Activated CD4-positive, alpha-beta memory T cell treated with anti-CD3 and anti-CD28 coated beads, Interleukin-2, amount 10 ng/mL, durations not matched to agents 7 days and 5 days (primary cell): ENCODE measurements at places on chromosomes 7 and 10. TPM values are rescaled to one million over a fixed set of nuclear protein-coding genes. Genes with fewer than 3 reads are reported as not detected.
A peak's percentile ranks its signal among the peaks of the same experiment; 100 is the strongest.

DNA sequence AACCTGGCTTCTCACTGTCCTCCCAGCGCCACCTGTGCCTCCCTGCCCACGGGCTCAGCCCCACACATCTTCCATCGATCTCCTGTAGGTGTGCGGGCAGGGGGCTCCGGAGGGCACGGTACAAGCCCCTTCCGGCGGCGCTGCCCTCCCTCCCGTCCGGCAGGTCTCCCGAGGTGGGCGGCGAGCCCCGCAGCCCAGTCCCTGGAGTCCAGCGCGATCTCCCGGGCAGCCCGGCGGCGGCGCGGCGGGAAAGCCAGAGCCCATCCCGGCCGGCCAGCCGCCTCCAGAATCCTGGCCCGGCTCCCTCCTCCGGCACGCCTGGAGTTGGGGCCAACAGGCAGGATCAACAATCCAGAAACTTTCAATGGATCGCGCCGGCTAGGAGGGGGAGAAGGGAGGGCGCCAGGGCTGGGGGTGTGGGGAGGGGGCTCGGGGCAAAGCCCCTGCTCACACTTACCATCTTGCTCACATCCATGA, 100.1 kb downstream of the HIP1 start:
- DNase-seq, result no peak
- H3K27ac ChIP-seq, result no peak overlapping the region
- peak overlapping the region; percentile 49 for H3K4me3 ChIP-seq
- H3K27me3 ChIP-seq, result peaks cover 7% of the 10 kb centered on the region
- peaks cover 10% of the 10 kb centered on the region for H3K4me1 ChIP-seq

GRCh38 chr7:45149606-45150005, 8.0 kb upstream of the RAMP3 start:
- no peak overlapping the region for H3K4me3 ChIP-seq
- no peaks in the 10 kb centered on the region for H3K4me1 ChIP-seq
- no peak overlapping the region for H3K27ac ChIP-seq
- DNase-seq, result no peak
- peaks cover 17% of the 10 kb centered on the region for H3K27me3 ChIP-seq

DNA sequence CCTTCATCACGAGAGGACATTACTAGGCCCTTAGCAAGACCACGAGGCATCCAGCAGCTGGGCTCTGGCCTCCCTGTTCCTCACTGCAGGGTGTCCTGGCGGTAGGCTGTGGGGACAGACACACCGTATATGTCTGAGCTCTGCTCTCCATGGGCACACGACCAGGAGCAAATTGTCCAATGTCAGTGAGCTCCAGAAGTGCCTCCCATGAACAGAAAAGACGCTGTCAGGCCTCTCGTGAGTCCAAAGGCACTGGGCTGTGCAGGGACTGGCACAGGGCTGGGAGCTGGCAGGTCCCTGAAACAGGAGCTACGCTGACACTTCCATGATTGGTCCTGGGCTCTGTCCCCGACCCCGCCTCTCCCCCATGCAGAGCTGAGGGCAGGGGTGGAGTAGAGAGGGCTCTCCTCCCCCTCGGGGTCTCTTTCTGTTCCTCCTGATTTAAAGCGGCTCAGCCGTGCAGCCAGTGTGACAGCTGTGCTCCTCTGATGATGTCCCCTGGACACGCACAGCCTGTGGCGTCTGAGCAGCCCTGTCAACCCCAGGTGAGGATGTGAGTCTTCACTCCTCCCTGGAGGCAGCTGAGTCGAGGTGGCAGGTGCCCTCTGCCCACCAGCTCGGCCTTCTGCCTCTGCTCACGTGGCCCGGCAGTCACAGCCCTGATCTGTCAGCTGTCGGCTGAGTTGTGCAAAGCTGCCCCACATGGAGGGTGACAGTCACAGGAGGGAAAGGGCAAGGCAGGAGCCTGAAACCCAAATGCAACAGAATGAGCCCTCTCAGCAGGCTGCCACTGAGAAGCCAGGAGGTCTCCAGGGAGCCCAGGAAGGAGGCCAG, 13.0 kb downstream of the ANTXRL start:
- no peak overlapping the region for H3K27ac ChIP-seq
- DNase-seq, result no peak
- no peaks in the 10 kb centered on the region for H3K36me3 ChIP-seq
- H3K4me3 ChIP-seq, result no peak overlapping the region

The TMEM213 gene
- total RNA-seq, result 1.1 TPM

The SYNPO2L gene
- not detected for total RNA-seq

DNA sequence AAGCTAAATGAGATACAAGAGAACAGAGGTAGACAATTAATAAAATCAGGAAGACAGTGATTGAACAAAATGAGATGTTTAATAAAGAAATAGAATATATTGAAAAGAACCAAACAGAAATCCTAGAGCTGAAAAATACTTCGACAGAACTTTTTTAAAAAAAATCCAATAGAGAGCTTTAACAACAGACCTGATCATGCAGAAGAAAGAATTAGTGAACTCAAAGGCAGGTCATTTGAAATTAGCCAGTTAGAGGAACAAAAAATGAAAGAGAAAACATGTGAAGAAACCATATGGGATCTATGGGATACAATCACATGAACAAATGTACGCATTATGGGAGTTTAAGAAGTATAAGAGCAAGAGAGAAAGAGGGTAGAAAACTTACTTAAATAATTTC, 37.3 kb upstream of the ADRA2A start:
- peaks cover 7% of the 10 kb centered on the region for H3K36me3 ChIP-seq
- H3K4me3 ChIP-seq, result no peak overlapping the region
- no peaks in the 10 kb centered on the region for H3K4me1 ChIP-seq
- peaks cover 5% of the 10 kb centered on the region for H3K27me3 ChIP-seq

DNA sequence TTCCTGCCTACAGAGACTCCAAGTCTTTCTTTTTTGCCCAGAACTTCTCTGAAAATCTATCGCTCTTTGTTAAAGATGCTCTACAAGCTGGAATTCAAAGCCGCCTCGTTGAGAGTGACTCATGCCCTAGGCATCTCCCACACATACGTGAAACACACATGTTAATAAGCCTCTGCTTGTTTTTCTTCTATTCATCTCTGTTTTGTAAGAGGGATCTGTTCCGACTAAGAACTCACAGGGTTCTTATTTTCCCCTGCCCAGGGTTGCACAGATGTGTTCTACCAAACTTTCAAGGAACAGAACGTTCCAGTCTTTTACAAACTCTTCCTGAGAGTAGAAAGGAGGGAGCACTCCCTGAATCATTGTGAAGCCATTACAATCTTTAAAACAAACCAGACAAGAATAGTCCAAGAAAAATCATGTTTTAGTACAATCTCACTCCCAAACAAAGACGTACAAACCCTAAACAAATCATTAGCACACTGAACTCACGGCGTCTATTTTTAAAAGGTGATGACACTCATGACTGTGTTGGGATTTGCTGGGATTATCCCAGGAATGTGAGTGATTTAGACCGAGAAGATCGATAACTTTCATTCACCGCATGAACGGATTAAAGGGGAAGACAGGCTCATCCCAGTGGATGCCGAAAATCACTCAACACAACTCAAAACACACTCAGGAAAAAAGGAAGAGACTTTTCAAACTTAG, 55.3 kb upstream of the INPP5A start:
- H3K27ac ChIP-seq, result no peak overlapping the region
- H3K4me1 ChIP-seq, result no peaks in the 10 kb centered on the region
- no peaks in the 10 kb centered on the region for H3K36me3 ChIP-seq
- DNase-seq, result no peak

The HYAL4 gene
- not detected for total RNA-seq

- H3K27ac ChIP-seq, result no peak overlapping the region
- H3K4me1 ChIP-seq, result no peaks in the 10 kb centered on the region
- H3K4me3 ChIP-seq, result no peak overlapping the region
- no peaks in the 10 kb centered on the region for H3K36me3 ChIP-seq
- H3K27me3 ChIP-seq, result no peaks in the 10 kb centered on the region
Observed at GRCh38 chr7:98294798-98295382, 13.4 kb downstream of the BRI3 start.

DNA sequence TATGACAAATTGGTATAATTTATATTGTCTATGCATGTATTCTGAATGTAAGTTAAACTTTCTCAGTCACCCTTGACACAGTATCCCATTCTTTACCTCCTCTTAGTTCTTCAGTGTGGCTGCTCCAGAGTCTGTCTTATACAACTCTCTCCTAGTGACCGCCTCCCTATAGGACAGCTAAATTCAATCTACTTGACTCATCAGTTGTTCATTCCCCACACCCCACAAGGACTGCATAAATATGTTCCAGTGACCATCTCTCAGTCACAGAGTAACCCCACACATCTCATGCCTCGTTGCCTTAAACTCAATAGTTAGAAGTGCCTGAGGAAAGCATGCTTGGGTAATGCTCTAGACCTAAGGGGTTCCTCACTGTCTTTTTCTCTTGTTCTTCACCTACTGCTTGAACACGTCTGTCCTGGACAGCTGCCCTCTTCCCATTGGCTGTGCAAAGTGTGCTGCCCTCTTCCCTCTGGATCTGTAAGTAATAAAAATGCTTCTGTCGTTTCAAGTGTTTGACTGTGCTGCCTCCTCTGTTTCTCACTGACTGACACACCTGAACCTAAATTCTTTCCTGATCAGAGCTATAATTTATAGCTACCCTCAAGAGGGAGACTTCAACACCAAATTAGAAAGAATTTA, 494.6 kb upstream of the GRM3 start:
- no peaks in the 10 kb centered on the region for H3K27me3 ChIP-seq
- H3K36me3 ChIP-seq, result no peaks in the 10 kb centered on the region
- no peaks in the 10 kb centered on the region for H3K4me1 ChIP-seq
- H3K27ac ChIP-seq, result no peak overlapping the region
- no peak for DNase-seq

The SLC39A12 gene
- not detected for total RNA-seq

The TFEC gene
- 0.28 TPM for total RNA-seq

The RHOBTB1 gene
- 0.05 TPM for total RNA-seq

The CAV2 gene
- total RNA-seq, result not detected
